Effector CD8-positive, alpha-beta T cell (primary cell): ENCODE measurements at places on chromosomes 4 and X.
A peak's percentile ranks its signal among the peaks of the same experiment; 100 is the strongest.

DNA sequence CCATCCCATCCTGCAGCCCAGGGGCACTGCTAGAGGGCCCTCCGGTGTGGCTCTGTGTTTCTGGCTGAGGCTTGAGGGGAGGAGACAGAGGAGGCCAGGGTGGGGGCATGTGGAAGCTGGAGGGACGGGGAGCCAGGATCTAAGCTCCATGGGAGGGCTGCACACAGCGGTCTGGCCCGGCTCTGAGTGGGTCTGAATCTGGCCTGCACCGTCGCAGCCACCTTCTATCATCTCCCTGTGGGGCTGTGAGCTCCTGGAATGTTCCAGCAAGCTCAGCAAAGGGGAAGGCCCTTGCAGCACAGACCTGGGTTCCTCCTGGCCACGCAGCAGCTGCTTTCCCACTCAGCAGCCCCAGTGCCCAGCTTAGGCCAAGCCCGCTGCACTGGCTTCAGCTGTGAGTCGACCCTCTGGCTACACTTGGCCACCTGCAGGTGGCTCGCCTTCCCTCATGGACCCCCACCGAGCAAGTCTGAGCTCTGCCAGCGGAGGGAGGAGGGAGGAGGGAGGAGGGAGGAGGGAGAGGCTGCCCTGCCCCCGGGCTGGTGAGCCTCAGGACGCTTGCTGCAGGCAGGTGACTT, 5.3 kb downstream of the NKX1-1 start:
- no peak for DNase-seq

- no peak for DNase-seq
Measured at GRCh38 chrX:15465896-15466651, 27.1 kb downstream of the PIR start.

GRCh38 chr4:38734446-38734845, 48.3 kb downstream of the TLR10 start:
- no peak for DNase-seq

DNA sequence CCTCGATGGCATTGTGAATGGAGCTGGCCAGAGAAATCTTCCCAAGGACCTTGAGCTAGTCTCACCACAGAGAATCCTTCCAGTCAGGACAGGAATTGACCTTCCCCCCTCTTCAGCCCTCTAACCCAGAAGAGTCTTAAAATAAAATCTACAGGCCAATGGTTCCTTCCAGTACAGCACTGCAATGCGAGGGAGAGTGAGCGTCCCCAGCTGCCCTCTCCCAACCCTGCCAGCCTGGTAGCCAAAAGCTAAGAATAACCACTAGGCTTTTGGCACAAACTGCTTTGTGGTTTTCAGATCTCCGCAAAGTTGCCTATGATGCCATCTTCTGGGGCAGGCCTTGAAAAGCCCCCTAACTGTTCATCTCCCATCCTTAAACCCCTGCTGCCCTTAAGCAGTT, 175.1 kb downstream of the AR start:
- DNase-seq = no peak

- no peak for DNase-seq
Measured at GRCh38 chrX:44903830-44904530, 31.0 kb downstream of the KDM6A start.

DNA sequence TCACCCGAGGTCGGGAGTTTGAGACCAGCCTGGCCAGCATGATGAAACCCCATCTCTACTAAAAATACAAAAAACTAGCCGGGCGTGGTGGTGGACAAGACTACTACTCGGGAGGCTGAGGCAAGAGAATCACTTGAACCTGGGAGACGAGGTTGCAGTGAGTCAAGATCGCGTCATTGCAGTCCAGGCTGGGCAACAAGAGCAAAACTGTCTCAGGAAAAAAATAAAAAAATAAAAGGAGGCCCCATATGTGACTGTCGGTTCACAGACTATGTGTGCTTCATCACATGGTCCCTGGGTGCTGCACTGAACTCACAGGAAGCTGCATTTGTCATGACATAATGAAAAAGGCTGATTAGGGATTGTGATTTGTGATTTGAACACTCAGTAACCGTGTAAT, 6.4 kb downstream of the TRIML1 start:
- no peak for DNase-seq

- no peak for DNase-seq
Measured at GRCh38 chr4:80011636-80012236, 61.3 kb downstream of the ANTXR2 start.

- DNase-seq = no peak
Measured at GRCh38 chrX:2391869-2392606, 108.7 kb downstream of the DHRSX start.

DNA sequence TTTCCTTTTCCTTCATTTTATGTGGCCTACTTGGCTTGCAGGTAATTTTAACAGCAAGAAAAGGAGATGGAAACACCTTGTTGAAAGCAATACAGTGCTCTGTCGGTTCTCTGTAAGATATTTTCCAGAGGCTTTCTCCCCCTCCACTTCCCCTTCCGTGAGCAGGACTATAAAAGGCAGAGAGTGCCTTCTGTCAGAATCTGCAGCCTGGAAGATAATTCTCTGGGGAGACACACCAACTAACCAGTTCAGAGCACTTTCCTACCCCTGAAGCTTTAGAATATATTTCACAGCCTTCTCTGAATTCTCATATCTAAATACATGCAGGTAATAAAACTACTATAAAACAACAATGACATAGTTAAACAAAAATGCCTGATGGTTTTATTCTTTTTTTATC, 141.1 kb downstream of the IDS start:
- no peak for DNase-seq

- DNase-seq = no peak
Measured at GRCh38 chr4:88630756-88631155, 38.5 kb downstream of the HERC3 start.

GRCh38 chr4:155072417-155072816, 136.0 kb upstream of the NPY2R start:
- DNase-seq = no peak

DNA sequence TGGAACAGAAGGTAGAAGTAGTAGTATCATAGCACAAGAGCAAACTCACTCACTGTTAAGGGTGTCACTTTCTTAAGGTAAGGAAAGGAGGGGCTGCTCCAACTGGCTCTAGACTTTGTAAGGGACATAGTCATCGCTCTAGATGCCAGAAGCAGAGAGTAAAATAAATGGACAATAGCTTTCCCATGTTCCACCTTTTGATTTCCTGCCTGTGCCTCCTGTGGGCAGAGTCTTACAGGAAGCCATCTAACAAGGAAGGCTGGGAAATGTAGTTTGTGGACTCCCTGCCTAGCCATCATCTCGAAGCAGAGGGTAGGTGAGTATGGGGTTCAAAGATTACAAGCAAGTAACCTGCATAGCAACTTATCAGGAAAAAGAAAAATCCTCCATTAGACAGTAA, 1.7 kb upstream of the METTL14 start:
- DNase-seq = no peak

GRCh38 chr4:112889619-112890527, 159.6 kb upstream of the ANK2 start:
- no peak for DNase-seq

DNA sequence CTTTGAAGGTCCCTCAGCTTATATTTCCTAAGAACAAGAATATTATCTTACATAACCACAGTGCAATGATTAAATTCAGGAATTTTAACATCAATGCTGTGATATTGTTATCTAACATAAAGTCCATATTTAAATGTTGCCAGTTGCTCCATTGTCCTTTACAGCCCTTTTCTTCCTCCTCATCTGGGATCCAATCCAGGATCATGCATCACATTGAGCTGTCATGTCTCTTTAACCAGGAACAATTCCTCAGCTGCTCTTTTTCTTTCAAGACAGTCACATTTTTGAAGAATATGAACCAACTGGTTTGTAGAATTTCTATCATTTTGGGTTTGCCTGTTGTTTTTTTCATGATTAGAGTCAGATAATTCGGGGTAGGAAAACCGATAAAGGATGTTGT, 12.0 kb downstream of the TMSB4X start:
- DNase-seq = no peak

DNA sequence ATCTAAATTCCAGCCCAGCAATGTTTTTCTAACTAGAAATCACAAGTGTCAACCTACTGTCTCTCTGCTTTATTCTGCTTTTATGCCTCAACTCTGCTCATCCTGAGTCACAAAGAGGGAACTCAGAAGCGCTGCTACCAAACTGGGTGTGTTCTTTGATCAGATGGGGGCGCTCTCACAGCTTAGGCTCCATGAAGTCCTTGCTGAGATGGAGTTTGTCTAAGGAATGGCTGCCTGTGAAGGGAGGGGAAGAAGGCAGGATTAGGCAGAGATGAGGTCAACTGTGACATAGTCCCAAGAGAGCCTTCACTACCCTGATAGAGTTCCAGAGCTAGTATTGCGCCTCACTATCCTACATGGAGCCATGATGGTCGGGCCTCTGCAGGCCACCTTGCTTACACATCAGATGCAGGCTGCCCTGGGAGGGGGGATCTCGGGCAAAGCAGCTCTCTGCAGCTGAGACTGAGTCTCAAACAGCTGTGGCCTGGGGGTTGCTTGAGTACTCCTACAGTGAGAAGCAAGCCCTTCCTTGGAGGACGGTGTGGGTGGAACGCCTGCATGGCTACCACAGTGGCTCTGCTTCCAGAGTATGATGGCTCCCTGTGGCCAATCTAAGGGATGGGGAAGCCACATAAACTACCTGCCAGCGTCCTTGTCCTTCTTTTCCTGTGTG, 219.9 kb downstream of the CCNG2 start:
- DNase-seq = no peak

DNA sequence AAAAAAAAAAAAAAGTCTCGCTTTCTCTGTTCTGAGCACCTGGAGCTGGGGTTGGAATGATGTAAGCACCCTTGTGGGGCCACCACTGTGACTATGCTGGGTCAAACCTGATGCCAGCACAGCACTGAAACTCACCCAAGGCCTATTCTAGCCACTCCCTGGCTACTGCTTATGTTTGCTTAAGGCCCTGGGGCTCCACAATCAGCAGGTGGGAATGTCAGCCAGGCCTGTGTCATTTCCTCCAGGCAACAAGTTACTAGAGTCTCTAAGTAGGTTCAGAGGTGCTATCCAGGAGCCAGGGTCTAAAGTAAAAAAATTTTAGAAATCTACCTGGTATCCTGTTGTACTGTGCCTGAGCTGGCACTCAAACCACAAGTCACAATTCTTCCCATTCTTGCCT, 1306.8 kb downstream of the STIM2 start:
- DNase-seq = no peak

DNA sequence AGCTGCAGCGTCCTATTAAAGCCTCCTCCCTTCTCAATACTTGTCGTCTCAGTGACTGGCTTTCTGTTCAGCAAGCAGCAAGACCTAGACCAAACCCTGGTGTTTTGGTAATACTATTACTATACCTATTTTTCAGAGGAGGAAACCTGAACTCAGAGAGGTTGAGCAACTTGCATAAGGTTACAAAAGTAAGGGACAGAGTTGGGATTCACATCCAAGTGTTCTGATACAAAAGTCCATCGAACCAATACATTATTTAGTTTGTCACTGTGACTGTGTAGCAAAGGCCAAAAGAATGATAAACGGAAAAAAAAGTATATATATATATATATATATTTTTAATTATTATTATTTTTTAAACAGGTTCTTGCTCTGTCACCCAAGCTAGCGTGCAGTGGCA, 29.9 kb upstream of the KLHL8 start:
- DNase-seq = no peak

DNA sequence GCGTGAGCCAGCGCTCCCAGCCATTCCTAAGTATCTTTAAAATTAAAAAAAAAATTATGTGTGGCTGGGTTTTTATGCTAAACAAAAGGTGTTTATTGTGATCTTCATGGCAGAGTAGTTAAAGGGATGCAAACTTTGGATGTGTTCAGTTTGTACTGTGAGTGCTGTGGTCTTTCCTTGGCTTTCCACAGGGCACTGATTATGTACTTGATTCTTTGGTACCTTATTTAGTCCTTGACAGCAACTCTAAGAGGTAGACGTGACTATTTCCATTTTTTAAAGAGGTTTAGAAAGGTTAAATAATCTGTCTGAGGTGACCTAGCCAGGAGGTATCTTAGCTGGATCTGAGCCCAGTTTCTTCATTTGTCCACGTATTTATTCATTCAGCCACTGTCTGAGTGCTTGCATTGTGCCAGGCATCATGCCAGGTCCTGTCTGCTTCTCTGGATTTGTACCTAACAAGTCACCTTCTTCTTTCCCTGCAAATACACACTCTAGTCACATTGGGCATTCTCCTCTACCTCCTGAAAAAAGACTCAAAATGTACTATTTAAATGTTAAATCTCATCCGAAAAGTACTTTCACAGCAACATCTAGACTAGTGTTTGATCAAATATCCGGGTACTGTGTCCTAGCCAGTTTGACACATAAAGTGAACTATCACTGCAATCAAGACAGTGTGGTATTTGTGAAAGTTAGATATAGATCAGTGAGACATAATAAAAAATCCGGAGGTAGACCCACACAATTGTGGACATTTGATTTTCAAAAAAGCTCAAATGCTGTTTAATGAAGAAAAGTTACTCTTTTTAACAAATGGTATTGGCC, 31.5 kb downstream of the WWC2 start:
- no peak for DNase-seq

- DNase-seq = no peak
Measured at GRCh38 chr4:57719456-57719855, 609.3 kb upstream of the IGFBP7 start.

DNA sequence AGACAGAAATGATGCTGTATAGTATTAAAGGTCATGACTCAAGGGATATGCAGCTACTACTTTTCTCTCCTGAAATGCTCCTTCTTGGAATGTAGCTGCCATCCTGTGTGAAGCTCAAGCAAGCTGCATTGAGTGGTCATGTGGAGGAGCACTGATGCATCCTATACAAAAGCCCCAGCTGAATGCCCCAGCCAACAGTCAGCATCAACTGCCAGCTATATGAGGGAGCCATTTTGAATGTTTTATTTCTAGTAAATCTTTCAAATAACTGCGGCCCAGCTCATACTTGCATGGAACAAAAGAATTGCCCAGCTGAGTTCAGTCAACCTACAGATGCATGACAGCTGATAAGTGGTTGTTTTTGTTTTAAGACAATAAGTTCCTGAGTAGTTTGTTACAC, 165.0 kb upstream of the GEMIN8 start:
- no peak for DNase-seq

- DNase-seq = no peak
Measured at GRCh38 chr4:1413687-1414479, 7.6 kb upstream of the NKX1-1 start.

- DNase-seq = no peak
Measured at GRCh38 chrX:17984415-17984814, 123.3 kb upstream of the RAI2 start.

- DNase-seq = no peak
Measured at GRCh38 chrX:119625843-119626242, 19.6 kb upstream of the NKRF start.

GRCh38 chr4:156052116-156052515, 98.5 kb upstream of the CTSO start:
- DNase-seq = no peak

- DNase-seq = peak; percentile 46
Measured at GRCh38 chr4:40238700-40239548, 42.1 kb downstream of the RHOH start.

- no peak for DNase-seq
Measured at GRCh38 chr4:76764251-76764650, 133.7 kb downstream of the SOWAHB start.

DNA sequence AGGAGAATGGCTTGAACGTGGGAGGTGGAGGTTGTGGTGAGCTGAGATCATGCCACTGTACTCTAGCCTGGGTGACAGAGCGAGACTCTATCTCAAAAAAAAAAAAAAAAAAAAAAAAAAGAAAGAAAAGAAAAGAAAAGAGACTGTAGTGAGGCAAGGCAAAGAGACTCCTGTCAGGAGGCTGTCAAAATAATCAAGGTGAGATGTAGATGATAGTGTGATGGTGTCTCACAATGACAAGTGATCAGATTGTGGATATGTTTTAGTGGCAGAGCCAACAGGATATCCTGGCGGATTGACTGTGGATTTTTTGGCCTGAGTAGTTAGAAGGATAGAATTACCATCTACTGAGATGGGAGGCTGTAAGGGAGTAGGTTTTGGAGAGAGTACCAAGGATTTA, 12.6 kb downstream of the TRPC5OS start:
- DNase-seq = no peak
